Activated CD4-positive, alpha-beta T cell treated with anti-CD3 and anti-CD28 coated beads, Interleukin-10, Interleukin-2, amounts not matched to agents 100 ng/mL and 50 ng/mL, durations not matched to agents 16 hours and 8 hours (primary cell): ENCODE measurements at places on chromosomes 16 and 17.
A peak's percentile ranks its signal among the peaks of the same experiment; 100 is the strongest.

DNA sequence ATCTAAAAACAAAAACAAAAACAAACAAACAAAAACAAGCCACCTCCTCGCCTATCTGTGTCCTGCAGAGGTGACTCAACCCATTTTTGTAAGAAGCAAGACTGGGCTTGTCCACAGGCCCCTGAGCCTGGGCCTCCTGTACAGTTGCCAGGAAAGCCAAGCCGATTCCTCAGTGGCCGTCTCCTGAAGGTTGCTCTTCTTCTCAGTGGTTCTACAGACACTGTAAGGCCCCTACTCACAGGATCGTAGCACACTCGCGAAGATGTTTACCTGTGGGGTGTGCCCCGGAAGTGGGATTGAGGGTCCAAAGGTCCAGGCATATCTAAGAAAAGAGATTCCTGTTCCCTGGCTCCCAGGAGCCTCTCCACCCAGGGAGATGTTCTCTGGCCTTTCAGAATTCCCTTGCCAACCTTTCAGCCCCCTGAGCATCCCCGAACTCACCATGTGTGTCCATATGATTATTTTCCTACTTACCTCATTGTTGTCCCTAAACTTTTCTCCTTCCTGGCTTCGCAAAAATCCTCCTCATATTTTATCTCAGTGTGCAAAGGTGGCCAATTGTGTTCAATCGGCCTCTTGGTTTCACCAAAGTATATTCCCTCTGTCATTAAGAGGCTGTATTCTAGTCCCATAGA is 7.5 kb upstream of the CES3 start:
- DNase-seq, result no peak

- no peak for DNase-seq
These were observed 13.0 kb downstream of the PAM16 start for GRCh38 chr16:4338125-4338582.

- no peak for DNase-seq
These were observed 65.0 kb downstream of the MRM3 start for GRCh38 chr17:846901-847843.

DNA sequence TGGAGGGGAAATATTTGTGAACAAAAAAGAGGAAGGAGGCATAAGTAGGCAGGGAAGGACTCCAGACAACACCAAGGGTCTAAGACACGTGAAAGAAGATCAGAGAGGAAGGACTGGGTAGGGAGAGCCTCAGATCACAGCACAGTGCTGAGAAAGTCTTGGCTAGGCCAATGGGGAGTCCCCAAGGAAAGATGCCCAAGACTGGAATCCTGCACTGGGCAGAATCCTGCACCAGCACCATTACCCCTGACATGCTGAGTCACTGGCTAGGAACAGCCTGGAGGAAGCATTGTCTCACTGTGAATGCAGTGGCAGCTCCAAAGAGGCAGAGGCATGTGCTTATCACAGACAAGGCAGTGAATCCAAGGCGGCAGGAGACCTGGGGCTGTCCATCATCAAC is 19.2 kb downstream of the CLEC19A start:
- no peak for DNase-seq

- no peak for DNase-seq
These were observed 47.8 kb downstream of the SLC7A5 start for GRCh38 chr16:87821376-87822107.

DNA sequence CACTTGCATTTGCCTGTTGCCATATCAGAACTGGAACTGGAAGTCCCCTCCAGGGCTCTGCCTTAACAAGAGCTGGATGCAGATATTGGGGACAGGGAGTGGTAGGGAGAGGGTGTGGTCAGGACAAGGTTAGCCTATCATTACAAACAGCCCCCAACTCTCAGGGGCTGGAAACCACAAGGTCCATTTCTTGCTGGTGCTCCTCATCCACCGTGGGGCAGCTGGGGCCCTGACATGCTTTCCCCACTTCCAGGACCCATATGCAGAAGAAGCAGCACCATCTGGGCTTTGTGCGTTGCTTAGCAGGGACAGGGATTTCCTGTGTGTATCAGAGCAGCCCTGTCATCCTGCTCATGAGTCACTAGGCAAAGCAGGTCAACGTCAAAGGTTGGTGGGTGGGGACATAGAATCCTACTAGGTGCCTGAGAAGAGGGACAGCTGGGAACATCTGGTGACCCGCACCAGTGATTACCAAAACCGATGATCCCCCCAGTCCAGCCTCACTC is 26.9 kb downstream of the RGS9 start:
- DNase-seq, result peak; percentile 80

GRCh38 chr16:48194828-48195556 is 39.2 kb upstream of the ABCC12 start:
- DNase-seq, result no peak

DNA sequence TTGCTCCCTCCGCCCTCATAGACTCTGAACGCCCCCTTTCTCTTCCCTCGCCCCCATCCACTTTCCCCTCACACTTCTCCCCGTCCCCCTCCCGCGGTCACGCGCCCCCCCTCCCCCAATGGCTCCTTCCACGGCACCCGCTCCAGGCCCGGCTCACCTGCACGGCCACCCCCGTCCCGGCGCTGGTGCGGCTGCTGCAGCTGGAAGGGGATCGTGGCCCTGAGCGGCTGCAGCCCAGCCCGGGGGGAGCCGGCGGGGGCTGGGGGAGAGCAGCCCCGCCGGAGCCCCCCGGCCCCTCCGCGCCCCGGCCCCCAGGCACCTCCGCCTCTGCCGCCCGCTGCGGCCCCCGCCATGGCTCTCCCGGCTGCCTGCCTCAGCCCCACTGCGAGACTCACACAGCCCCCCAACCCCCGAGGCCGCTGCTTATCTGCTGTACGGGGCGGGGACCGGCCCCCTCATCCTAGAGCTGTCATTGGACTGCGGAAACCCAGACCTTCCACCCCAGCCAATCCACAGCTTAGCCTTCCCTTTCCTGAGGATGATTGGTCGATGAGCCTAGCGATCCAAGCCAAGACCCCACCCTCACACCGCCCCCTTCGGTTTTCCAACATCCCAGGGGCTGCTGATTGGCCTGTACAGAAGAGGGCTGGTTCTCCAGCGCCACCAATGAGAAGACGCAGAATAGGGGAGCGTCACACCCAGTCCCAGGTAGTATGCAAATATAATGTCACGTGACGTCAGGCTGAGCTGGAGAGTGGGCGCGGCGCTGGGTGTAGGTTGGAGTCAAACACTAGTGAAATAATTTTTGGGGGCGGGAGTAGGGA is at the start of gene FAM117A:
TSS of gene FAM117A (minus strand) at position 397 of the 824 bp plus-strand sequence. CDS start at position 353, 44 bp downstream.
- peak; percentile 99 for DNase-seq

DNA sequence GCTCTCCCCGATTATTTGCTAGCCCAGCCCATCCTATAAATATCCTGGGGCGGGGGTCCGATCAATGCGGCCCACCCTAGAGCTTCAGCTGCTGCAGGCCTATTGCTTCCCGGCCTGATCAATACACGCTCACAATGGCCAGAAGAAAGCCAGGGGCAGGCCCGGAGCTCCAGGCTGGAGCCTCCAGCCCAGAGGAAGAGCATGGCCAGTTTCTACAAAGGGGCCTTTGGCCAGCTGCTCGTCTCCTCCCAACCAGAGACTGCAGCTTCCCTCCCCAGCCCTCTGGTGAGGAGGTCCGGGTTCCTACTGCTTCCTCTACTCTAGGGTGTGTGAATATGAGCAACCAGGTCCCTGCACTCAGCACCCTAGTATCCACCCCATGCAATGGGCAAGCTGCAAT is 36.7 kb downstream of the SALL1 start:
- DNase-seq, result no peak

DNA sequence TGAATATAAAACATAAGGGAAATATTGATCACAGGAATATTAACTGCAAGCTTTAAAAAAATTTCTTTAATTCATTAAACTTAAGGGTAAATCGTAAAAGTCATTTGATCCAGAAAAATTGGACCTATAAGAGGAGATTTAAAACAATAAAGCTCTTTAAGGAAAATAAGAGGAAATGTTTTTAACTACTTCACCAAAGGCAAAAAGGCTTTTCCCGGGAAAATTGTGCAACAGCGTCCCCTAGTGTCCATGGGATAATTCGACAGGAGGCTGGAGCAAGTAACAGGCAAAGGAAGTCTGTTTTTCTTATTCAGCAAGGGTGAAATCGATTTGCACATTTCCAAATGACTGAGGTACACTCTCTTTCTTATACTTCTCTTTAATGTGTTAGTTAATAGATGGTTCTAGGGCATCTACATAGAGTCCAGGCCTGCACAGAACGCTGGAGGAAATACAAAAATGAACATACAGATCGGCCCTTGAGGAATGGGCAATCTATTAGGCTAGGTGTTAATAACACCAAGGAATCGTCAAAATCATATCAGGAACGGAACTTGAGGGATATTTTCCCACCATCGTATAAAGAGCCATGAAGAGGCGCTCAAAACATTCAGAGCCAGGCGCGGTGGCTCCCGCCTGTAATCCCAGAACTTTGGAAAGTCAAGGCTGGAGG is 61.4 kb downstream of the ZNF18 start:
- DNase-seq, result peak; percentile 31
